ENCODE measurements at places on chromosomes 1 and 21. TPM values are rescaled to one million over a fixed set of nuclear protein-coding genes. Genes with fewer than 3 reads are reported as not detected.

Gene WNT4
- total RNA-seq: 0.44 TPM

Gene SYT14
- total RNA-seq: 0.07 TPM

Gene VCAM1
- 0.03 TPM for total RNA-seq

Gene LCE6A
- total RNA-seq: not detected

Gene LCK
- total RNA-seq: not detected

Gene FCRLA
- total RNA-seq: not detected

Gene SHISAL2A
- total RNA-seq: 0.86 TPM

Gene CLCA4
- total RNA-seq: not detected

Gene TXLNA
- 35.7 TPM for total RNA-seq

Gene CHD5
- total RNA-seq: 2.2 TPM

Gene OLFML3
- 4.3 TPM for total RNA-seq

Gene LGR6
- 0.77 TPM for total RNA-seq

Gene NUDT4B
- total RNA-seq: 1.2 TPM

Gene LCE3D
- 3.4 TPM for total RNA-seq

Gene SELL
- total RNA-seq: 0.20 TPM

Gene DIO1
- total RNA-seq: not detected

Gene GATAD2B
- 9.6 TPM for total RNA-seq

Gene OR2L8
- total RNA-seq: not detected

Gene KPRP
- not detected for total RNA-seq

Gene TNFRSF9
- 2.9 TPM for total RNA-seq

Gene WDR64
- not detected for total RNA-seq

Gene IFNLR1
- 1.1 TPM for total RNA-seq

Gene CR1L
- total RNA-seq: not detected

Gene UTS2
- total RNA-seq: not detected

Gene KCNA2
- 0.01 TPM for total RNA-seq

Gene PLCH2
- total RNA-seq: 0.24 TPM

Gene HPCA
- 0.45 TPM for total RNA-seq

Gene AIM2
- not detected for total RNA-seq

Gene HES3
- total RNA-seq: not detected

Gene B3GALT5
- total RNA-seq: 0.20 TPM

Gene MYBPH
- total RNA-seq: not detected

Gene TMEM35B
- 15.8 TPM for total RNA-seq

Gene CALML6
- 0.22 TPM for total RNA-seq

Gene MYOC
- total RNA-seq: not detected

Gene SPSB1
- total RNA-seq: 34.3 TPM

Gene RAP1GAP
- total RNA-seq: 10.7 TPM

Gene FAM110D
- 0.06 TPM for total RNA-seq

Gene FBLIM1
- 19.6 TPM for total RNA-seq

Gene SPRR1B
- not detected for total RNA-seq

Gene GBP2
- 0.66 TPM for total RNA-seq
